NCI-H748 treated with DMSO at 0.1 percent for 48 hours (cell line): ENCODE measurements at places on chromosomes 4 and X.

DNA sequence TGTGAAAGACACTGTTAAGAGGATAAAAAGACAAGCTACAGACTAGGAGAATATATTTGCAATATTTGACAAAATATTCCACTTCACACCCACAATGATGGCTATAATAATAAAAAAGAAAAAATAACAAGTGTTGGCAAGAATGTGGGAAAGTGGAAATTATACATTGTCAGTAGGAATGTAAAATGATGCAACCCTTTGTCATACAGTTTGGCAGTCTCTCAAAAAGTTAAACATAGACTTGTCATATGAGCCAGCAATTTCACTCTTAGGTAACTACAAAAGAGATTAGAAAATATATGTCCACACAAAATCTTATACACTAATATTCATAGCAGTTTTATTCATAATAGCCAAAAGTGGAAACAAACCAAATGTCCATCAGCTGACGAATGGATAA lies 5.2 kb upstream of the RADX start:
- no peak for DNase-seq

DNA sequence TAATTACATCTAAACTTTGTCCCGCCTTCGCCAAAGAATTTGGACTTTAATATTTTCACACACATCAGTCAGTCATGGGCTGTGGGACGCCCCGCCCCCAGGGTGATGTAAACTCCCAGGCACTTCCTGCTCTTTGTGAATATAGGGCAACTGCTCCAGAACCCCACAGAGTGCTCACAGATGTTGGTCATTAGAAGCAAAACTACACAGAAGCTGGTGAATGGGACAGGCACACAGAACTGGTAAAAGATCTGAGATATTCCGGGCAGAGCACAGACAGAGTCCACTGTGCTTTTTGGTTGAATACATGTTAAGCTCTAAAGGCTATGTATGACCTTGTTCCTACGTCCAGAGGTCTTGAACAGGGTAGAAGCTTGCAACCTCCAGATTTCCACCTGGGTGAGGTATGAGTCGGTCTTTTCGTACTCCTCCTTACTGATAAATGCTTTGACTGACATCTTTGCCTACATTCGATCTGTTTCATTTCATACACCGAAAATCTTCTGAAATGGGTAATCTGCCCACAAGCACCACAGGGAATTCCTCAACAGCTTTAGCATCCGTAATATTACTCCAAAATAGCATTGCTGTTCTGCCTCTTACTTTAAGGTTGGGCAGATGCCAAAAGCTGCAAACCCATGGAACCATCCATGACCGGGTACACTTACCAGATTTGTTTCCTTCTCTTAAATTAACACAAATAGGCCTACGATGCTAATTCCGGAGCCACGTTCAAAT lies 144.6 kb downstream of the AMELX start:
- no peak for DNase-seq

GRCh38 chr4:148776941-148777340 lies 334.7 kb upstream of the NR3C2 start:
- no peak for DNase-seq

- no peak for DNase-seq
Measured at GRCh38 chr4:161404346-161405110, 759.3 kb downstream of the FSTL5 start.

GRCh38 chr4:23171976-23172375 lies 479.2 kb downstream of the GBA3 start:
- no peak for DNase-seq

DNA sequence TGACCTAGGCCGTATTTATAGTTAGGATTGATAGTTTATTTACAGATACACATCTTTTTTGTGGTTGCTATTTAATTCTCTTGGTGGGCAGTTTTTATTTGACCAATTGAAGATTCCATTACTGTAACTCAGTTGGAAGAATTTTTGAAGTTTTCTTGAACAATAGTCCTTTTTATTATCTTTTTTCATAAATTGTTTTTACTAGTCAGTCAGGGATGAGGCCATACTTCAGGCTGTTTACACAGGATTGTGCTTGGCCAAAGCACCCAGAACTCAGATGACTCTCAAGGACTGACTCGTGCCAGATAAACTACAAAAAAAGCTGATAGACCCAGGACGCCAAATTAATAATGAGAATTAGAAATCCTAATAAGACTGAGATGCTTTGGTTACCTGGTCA lies 7.0 kb downstream of the HERC3 start:
- DNase-seq: no peak

GRCh38 chr4:78544678-78545077 lies 6.9 kb upstream of the ANXA3 start:
- no peak for DNase-seq

DNA sequence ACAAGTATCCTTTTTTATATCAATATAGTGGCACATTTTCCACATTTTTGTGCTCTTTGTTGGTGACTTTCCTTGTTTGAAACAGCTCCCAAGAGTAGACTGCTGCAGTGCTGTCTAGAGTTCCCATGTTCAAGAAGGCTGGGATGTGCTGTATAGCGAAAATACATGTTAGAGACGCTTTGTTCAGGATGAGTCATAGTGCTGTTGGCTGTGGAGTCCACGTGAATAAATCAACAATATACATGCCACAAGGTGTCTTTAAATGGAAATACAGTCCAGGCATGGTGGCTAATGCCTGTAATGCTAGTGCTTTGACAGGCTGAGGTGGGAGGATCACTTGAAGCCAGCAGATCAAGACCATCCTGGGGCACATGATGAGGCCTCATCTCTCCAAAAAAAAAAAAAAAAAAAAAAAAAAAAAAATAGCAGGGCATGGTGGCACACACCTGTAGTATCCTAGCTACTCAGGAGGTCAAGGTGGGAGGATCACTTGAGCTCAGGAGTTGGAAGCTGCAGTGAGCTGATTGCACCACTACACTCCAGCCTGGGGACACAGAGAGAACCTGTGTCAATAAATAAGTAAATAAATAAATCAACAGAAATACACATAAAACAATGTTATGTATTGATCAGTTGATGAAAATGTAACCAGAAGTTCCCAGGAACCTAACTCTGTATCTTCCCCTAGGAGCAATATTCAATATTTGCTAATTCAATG lies 256.8 kb upstream of the STS start:
- DNase-seq: no peak

DNA sequence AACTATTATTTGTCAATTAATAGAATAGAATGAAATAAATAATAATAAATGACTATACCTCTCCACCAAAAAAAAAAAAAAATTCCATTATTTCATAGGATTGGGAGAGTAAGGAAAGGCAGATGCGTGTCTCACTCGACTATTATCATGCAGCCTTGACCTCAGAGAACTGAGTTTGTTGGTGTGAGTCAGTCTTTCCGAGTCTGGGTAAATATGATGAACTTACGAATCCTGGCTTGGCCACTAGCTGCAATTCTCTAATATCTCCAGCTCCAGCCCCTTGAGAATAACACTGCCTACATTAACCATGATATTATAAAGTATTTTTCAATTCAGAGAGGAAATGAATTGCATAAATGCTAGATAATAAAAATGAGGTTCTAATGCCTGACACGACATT lies 46.6 kb upstream of the DHX15 start:
- DNase-seq: no peak

DNA sequence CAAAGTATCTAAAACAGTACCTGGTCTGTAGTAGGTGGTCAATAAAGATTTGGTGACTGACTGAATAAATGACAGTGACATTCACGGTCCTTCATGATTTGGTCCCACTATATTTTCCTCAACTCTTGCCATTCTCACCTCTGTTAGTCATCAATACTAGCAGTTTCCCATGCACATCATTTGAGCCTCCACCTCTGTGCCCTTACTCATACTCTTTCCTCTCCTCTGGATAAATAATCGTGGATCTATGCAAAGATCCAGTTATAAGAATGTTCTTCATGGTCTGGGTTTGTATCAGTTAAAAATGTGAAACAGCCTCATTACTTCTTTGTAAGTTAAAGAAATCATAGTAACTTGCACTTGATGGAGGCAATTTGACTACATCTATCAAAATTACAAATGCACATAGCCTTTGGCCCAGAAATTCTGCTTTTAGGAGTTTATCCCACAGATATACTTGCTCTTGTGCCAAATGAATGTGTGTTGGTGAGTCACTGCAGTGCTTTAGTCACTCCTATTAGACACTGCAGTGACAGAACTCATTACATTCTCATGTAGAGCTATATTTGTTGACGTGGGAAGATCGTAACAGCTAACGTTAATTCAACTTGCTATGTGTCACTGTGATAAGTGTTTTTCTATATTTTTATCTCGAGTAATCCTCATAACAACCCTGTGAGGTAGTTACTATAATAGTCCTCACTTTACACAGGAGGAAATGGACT lies 121.9 kb upstream of the SMIM10 start:
- no peak for DNase-seq

DNA sequence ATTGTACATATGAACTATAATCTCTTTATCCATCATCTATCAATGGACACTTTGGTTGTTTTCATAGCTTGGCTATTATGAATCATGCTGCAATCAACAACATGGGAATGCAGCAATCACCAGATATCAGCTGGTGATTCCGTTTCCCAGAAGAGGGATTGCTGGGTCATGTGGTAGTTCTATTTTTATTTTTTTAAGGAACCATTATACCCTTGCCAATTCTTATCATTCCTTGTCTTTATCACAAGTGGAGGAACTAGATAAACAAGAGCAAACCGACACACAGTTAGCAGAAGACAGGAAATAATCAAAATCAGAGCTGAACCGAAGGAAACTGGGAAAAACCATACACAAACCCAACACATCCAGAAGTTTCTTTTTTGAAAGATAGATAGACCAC lies 14.5 kb upstream of the LNX1 start:
- no peak for DNase-seq

DNA sequence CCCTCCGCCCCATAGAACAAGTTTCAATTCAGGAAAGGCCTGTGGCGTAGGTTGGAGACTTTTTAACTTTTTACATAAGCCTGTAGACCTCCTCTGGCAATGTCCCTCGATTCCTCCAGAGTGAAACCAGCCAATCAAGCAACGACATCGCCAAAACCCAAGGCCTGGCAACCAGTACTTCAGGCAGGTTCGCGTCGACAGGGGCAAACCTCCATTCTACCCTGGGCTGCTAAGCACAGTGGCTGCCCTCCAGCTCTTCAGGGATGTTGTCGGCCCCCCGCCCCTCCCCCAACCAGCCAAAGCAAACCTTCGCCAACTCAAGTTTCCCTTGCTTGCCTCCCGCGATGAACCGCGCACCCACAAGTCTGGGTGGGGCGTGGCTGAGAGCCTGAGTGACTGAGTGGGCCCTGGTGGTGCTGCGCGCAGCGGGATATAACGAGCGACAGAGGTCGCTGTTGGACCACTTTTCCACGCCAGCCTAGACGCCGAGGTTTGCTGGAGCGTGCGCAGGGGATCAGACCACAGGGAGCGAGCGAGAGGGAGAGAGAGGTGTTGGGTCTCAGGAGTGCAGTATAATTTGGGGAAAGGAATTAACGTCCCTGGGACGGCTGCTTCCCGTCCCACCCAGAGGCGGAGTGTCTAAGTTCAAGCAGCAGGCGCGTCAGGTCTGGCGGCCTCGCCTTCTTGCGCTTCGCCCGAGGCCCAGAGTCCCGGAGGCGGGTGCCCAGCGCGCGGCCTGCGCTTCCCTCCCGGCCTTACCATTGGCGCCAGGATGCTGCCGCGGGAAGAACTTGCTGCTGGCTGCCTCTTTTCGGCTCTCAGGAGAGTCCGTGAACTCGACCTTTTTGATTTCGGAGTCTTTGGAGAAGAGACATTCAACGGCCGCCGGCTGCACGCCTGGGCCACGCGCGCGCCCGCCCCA lies 9.0 kb upstream of the PITX2 start:
- peak; percentile 30 for DNase-seq

GRCh38 chr4:152165146-152165545 lies 370.7 kb downstream of the FBXW7 start:
- no peak for DNase-seq

GRCh38 chr4:113773756-113774155 lies 12.2 kb upstream of the CAMK2D start:
- no peak for DNase-seq

DNA sequence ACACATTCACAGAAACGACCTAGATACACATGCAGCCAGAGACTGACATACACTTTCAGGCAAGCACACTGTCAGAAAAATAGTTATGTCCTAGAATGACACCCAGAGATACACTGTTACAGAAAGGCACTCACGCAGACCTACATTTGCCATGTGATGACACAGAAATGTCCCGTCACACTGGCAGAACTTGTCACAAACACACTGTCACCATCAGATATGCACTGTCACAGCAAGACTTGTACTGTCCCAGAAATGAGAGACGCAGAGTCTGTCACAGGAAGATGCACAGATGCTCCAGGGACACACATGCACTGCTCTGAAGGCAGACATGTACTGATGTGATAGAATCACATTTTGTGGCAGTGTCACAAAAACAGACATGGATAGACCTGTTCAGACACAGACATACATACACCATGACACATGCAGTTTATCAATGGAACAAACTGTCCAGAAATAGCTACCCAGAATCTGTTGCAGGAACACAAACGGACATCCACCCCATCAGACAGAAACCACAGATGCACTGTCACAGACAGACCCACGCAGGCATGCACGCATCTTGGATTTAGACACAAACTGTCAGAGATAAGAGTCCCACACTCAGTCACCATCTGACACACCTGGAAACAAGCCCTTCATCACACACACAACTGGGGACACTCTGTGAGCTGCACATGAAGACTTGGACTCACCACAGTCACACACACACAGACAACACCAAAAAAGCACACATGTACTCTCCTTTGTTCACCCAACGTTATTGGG lies 1.3 kb upstream of the PIM2 start:
- DNase-seq: no peak

DNA sequence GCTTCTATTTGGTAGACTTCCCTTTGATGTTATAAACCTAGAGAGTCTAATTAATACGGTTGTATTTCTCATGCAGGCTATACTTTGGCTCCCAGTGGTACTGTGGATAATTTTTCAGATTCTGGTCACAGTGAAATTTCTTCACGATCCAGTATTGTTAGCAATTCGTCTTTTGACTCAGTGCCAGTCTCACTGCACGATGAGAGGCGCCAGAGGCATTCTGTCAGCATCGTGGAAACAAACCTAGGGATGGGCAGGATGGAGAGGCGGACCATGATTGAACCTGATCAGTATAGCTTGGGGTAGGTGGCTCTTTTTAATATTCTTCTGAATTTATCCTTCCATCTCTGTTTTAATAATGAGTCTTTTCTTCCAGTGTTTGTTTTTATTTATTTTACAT lies 249.7 kb downstream of the RAPGEF2 start:
- no peak for DNase-seq
